ENCODE measurements at places on chromosomes 5 and 9.

- peak; percentile 84 for DNase-seq
Observed at GRCh38 chr5:38780945-38781344, 64.9 kb upstream of the OSMR start.

GRCh38 chr5:93307557-93307956 is 273.5 kb downstream of the NR2F1-AS1 start:
- DNase-seq, result no peak

DNA sequence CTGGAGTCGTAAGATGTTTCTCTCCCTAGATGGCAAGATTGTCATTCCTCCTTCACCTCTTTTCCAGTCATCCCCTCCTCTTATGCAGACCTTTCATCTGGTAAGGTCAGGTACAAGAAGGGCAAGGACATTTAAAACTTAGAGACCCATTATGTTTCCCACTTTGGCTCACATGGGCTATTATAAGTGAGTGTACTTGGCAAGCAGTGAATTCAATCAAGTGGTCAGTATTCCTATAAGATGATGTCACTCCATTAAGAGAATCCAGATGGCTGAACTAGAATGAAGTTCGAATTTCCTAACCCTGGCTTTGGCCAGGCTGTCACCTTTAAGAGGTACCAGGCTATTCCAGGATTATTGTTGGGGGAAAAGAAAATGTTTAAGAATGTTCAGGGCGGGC is 32.2 kb downstream of the ZNF131 start:
- DNase-seq, result no peak

DNA sequence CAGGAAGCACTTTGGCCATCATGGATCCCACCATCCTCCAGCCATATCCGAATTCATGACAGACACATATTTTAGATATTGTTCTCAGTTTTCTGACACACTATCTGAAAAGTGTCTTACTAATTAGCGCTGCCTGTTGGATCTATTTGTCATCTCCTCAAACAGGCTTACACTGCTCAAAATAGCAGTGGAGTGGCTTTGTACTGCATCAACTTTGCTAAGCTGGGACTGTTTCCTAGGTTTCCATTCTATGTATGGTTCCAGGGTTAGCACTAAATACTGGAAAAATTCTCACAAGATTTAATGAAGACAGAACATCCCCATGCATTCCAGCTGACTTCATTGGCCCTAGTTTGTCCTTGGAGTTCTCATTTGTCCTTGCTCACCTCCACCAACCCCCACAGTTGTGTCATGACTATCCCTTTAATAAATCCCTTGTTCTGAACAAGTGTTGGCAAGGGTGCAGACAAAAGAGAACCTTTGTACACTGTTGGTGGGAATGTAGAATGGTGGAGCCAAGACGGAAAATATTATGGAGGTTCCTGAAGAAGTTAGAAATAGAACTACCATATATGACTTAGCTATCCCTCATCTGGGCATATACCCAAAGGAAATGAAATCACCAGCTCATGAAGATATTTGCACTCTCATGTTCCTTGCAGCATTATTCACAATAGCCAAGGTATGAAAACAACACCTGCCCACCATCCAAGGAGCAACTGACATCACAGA is 136.5 kb upstream of the RAI14 start:
- no peak for DNase-seq

All from tibial nerve (tissue), 4 donors.